ENCODE measurements at places on chromosomes 12 and 14. TPM values are rescaled to one million over a fixed set of nuclear protein-coding genes. Genes with fewer than 3 reads are reported as not detected.

DNA sequence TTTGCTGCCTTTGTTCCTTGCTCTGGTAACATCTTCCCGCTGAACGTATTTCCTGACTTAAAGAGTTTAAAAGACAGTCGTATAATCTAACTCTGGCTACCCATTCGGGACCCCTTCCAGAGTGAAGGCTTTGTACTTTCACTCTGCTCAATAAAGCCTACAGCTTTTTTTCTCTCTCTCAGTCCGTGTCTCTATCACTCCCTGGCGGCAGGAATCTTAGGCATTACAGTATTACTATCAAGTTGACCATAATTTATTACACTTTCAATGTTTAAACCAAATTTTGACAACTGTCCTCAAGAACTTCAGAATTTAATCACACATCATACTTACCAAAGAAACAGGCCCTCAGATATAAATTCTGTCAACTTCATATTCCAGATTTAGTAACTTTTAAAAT is 967.9 kb downstream of the FSCB start:
- no peak for DNase-seq

Gene ENDOU
- total RNA-seq = 0.32 TPM

- no peak for DNase-seq
These were observed 49.7 kb downstream of the CKB start for GRCh38 chr14:103472939-103473338.

Gene PNMA1
- 22.0 TPM for total RNA-seq

Gene BEST3
- not detected for total RNA-seq

Gene MYBPC1
- total RNA-seq = not detected

GRCh38 chr12:120941846-120942405 is 36.4 kb upstream of the HNF1A start:
- no peak for DNase-seq

DNA sequence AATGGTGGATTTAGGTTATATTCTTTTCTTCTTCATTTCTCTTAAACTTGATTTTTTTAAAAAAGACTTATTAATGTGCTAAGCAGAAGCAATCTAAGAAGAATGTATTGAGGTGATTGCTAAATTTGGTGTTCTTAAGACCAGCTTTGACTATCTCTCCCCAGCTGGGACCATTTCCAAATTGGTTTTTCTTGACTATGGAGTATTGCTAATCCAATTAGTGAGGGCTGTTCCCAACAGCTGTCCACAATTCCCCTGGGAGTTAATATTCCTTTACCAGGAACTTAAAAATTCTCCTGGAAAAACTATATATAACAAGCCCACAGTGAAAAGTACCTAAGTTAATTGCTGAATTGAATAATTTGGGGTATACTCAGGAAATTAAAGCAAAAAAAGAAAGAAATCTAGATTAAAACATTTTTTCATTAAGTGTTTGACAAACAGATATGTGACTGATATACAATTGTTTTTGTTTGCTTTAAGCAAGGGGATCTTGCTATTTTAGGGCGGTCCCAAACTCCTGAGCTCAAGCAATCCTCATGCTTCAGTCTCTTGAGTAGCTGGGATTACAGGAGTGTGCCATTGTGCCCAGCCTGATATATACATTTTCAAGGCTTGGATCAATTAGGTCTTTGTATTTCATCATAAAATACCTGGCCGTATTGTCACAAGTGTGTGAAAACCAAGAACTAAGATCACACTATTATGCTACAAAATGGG is 105.0 kb downstream of the FAR2 start:
- no peak for DNase-seq

Gene TMEM132C
- total RNA-seq = 0.64 TPM

Gene ITGB7
- total RNA-seq = 7.7 TPM

DNA sequence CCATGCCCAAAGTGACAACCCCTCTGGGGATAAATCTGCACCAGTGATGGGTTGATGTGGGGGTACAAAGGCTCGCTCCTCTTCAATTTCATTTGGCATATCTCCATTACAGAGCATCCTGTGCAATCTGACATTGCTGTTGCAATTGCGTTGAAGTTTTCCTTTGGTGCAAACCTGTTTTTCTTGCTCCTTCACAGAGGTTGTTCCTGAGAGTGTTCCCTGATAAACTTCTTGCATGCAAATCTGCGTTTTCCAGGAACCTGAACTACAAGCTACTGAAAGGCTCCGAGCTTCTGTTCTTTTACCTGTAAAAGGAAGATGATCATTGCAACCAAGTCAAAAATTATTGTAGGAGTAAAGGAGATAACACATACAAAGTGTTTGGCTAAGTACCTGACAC is 26.1 kb downstream of the SERPINA11 start:
- DNase-seq = no peak

DNA sequence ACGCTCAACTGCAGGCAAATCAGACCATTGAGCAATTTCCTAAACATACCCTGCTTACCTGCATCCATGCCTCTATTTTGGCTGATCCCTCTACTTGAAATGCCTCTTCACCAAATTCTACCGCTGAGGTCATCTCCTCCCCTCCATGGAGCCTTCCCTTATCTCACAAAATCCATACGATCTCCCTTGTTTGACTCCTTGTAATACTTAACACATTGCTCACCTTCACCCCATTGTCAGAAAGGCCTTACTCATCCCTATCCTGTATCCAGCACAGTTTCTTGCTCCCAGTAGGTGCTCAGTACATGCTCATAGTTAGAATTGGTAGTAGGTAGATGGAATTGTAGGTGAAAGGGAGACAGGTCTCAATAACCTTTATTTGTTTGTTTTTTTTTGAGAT is 5.4 kb downstream of the DDN start:
- DNase-seq = no peak
